ENCODE measurements at places on chromosomes 2 and 18. TPM values are rescaled to one million over a fixed set of nuclear protein-coding genes. Genes with fewer than 3 reads are reported as not detected.

DNA sequence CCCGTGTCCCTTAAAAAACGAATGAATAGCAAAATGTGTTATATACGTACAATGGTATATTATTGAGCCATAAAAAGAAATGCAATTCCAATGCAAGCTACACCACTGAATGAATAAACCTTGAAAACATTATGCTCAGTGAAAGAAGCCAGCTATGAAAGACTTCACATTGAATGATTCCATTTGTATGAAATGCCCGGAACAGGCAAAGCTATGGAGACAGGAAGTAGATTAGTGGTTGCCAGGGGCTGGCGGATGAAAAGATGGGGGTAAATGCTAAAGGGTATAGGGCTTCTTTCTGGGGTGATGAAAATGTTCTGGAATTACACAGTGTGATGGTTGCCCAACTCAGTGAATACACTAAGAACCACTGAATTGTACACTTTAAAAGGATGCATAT lies 113.3 kb downstream of the NOL10 start:
- DNase-seq = no peak

DNA sequence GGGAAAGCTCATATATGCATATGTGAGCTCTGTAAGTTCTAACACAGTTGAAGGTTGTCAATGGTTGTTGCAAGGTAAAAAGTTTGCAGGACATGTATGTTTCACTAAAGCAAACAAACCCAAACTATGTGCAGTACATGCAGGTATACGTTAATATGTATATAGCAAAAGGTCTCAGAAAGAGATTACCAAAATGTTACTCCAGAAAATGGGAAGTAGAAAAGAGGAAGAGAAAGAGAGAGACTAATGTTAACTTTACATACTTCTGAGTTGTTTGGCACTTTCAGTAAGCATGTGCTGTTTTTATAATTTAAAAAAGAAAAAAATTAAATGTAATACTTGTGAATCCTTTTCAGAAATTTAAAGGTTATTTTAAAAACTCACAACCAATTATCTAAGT lies 32.8 kb upstream of the PEX13 start:
- no peak for DNase-seq

- no peak for DNase-seq
Measured at GRCh38 chr18:46755315-46756024, 1.4 kb downstream of the ST8SIA5 start.

DNA sequence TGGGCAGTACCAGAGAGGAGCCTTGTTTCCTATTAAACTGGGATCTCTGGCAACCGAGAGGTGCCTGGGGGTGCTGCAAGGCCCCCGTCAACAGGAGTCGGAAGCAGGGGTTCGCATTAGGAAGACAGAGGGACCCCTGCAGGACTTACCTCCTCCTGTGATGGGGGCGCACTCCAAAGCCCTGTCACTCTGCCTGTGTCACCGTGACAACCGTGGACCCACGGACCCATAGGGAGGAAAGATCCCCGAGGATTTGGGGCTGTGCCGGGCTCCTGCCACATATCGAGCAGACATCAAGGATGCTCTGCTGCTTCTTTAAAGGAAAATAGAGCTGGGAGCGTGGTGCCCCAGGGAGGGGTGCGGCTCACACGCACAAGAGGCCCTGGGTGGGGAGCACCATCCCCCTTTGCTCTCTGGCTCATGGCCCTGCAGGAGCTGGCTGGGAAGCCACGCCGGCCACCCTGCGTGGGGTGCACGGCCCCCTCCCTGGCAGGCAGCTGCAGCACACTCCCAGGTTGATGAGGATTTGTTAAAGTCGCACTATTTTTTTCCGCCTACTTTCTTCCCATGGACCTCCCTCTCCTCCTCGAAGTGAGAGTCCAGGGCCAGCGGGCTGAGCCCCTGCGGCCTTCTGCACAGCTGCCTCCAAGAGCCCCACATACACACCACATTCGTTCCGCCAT lies 167.5 kb downstream of the TWIST2 start:
- DNase-seq = peak; percentile 52

GRCh38 chr2:241931976-241932898 lies 62.7 kb downstream of the RTP5 start:
- no peak for DNase-seq

DNA sequence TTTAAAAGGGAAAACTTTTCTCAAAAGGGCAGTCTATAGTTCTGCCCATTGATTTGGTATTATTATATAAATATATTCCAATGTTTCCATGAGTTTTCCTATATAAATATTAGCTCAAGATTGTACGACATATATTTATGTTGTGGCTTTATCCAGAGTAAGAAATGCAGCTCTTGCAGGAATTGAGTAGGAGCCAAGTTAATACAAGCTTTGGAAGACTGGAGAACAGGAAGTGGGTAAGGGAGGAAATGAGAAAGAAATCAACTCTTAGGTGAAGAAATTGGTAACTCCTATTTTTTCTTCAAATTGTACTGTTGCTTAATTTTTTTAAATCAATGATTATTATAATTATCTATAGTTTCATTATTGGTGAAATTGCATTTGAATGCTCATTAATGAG lies 105.4 kb upstream of the FAM117B start:
- DNase-seq = no peak

DNA sequence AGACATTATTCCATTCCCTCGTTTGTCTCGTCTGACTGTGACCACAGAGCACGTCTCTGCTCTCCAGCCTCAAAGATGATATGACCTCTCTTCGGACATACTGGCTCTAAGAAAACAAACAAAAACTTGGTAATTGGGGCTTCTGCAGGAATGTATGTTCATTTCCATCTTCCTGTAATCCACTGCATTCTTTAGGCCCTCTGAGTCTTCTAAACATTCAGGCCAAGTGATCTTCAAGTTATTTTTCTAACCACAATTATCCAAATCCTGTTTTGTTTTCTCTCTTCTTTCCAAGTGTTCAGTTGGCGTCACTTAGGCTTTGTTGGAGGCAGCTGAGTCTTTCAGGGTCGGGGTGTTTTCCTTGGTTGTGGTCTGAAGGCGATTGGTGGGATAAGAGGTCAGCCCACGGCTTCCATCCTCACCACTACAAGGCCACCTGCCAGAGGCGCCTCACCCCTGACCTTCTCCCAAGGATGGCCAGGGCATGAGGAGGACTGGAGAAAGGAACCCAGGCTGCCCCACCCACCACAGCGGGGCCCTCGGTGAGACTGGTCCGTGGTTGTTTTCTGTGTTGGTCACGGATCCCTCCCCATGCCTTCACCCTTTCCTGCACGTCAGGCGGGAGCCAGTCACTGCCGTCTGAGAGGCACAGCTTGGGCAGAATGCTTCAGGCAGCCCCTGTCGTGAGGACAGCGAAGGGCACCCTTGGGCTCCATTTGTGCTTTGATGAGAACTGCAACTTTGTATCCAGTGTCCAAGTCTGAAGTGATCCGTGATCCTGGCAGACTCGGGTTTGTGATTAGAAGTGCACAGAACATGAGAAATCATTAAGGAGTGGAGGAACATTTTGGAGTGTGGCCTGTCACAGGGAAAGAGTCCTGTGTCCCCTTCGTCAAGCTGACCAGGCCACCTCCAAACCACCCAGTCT lies 88.6 kb upstream of the FHL2 start:
- no peak for DNase-seq

DNA sequence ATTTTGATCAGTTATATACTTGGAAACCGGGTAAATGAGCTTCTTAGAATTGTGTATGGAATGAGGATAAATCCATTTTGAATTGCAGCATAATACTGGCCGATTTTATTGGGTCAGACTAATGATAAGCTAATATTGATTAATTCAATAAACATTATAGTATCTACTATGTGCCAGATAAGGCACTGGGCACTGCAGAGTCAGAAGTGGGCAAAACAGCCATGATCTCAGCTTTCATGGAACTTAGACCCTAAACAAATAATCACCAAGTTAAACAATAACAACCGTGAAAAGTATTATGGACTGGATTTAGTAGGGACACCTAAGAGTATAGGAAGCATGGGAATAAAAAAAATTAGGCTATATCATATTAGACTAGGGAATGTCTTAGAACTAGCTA lies 297.0 kb upstream of the PKDCC start:
- no peak for DNase-seq

- no peak for DNase-seq
Measured at GRCh38 chr18:49884959-49885358, 71.6 kb upstream of the ACAA2 start.

- DNase-seq = no peak
Measured at GRCh38 chr2:188285774-188286173, 5.9 kb upstream of the GULP1 start.

- DNase-seq = no peak
Measured at GRCh38 chr2:2874805-2875204, 502.8 kb downstream of the EIPR1 start.

DNA sequence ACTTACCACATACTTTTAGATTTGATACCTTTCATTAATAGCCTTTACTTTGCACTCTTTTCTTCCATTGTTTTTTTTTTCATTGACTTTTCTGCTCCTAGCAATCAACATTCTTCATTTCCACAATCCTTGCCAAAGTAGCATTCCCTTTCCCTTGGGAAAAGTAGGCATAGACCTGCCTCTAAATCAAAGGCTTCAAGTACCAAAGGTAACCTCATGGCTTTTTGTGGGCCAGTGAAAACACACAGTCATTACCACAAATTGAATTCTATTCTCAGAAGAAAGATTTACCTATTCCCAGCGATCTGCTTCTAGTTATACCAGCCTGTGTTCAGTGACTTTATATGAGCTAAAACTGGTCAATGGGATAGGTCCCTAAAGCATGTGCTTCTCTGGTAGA lies 109.2 kb downstream of the SOCS6 start:
- no peak for DNase-seq

GRCh38 chr2:152015552-152015951 lies 83.3 kb downstream of the CACNB4 start:
- no peak for DNase-seq

GRCh38 chr18:24056506-24056905 lies 42.0 kb downstream of the TTC39C start:
- no peak for DNase-seq

GRCh38 chr2:23456881-23457760 lies 72.1 kb downstream of the KLHL29 start:
- peak; percentile 54 for DNase-seq

DNA sequence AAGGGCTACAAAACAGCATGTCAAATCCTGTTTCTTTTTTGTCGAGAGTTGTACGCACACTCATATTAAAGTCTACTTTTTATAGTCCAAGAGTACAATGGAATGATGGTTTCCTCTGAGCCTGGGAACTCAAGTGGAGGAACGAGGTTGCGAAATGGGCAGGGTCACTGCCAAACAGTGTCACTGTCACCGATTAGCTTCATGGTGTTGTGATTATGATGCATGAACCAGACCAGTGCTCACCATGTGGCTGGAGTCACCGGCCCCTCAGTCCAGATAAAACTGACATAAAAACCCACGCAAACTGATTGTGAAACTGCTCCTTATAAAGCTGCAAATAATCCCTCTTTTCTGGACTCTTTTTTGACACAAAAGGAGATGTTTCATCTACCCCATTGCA lies 122.0 kb downstream of the COPS8 start:
- peak; percentile 90 for DNase-seq

- no peak for DNase-seq
Measured at GRCh38 chr2:238042849-238043584, 17.8 kb upstream of the SCLY start.

DNA sequence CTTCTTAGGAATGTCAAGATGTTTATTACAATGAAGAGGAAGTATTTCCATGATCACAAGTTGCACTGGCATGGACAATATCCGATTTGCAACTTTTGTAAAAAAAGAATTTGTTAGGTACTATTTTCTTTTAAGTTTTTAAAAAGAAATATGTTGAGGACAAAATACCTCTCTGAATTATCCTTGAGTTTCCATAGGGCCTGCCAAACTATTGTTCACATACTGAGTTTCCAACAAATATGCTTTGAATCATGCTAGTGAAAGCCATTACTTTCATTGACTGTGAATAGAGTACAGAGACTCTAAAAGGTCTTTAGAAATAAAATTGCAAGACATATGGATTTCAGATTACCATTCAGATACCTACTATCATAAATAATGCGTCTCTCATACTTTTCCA lies 566.1 kb downstream of the TMEM182 start:
- no peak for DNase-seq

- DNase-seq = no peak
Measured at GRCh38 chr2:10159086-10159485, 36.5 kb downstream of the RRM2 start.

DNA sequence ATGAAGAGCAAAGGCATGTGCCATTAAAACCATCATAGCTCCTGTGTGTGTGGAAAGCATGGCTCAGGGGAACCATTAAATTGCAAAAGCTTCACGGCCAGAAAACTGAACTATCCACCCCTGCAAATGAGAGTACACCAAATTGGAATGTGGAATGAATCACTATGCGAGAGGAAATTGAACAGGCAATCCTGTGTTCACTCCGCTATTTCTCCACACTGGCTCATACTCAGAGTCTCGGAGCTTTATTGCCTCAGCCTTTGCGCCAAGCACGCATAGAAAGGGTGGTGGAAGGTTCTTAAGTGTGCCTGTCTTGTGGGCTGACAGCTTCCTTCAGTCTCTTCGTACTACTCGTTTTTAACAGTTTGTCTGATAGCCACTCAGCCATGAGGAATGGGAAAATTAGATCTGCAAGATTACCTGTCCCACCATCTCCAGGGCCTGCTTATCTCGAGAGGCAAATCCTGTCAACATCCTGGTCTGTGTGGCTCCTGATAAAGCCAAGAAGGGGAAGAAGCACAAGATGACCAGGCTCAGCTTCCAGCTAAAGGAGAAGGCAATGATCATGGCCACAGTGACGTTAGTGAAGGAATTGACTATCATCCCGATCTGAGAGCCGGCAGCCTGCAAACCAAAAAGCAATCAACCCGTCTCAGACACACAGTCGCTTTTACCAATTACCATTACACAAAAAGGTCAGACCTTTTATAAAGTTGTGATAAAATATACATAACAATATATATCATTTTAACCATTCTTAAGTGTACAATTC lies 34.9 kb downstream of the G6PC2 start:
- no peak for DNase-seq

- DNase-seq = peak; percentile 84
Measured at GRCh38 chr18:9855681-9856080, 30.1 kb upstream of the TXNDC2 start.

DNA sequence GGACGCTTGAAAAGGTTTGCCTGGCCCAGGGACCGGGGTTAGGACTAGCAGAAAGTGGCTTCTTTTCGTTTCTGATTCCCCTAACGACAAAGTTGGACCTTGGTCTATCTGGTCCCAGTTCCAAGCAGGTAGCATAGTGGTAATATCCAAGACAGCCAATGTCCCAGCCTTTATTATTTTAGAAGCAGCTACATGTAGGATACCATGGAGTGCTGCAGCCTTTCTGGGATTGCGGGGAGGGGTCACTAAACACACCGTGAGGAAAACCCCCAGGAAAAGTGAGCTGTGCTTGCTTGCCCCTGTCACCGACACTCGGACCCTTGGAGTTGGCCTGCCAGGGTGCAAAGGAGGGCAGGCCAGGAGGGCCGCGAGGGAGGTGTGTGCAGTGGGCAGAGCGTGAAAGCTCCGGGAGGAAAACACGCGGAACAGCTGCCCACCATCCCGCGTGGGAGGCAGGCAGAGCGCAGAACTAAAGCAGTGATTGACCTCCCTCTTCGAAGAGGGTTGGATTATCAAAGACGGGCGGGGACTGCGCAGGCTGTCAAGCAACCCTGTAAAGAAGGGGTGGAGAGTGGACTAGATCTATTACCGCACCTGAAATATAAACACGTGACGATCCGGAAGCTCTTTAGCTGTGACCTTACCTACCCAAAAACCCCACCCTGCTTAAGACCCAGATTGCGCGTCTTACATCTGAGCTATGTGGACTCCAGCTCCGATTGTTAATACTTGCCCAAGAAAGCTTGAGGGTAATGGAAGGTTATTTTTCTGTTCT lies 624 bp upstream of the MAP4K3 start:
- DNase-seq = peak; percentile 70

ERBB4 gene
- 0.33 TPM for total RNA-seq

TDRD15 gene
- total RNA-seq = not detected

All from sigmoid colon (tissue), 7 donors.